ENCODE measurements at places on chromosomes 16 and 17.

DNA sequence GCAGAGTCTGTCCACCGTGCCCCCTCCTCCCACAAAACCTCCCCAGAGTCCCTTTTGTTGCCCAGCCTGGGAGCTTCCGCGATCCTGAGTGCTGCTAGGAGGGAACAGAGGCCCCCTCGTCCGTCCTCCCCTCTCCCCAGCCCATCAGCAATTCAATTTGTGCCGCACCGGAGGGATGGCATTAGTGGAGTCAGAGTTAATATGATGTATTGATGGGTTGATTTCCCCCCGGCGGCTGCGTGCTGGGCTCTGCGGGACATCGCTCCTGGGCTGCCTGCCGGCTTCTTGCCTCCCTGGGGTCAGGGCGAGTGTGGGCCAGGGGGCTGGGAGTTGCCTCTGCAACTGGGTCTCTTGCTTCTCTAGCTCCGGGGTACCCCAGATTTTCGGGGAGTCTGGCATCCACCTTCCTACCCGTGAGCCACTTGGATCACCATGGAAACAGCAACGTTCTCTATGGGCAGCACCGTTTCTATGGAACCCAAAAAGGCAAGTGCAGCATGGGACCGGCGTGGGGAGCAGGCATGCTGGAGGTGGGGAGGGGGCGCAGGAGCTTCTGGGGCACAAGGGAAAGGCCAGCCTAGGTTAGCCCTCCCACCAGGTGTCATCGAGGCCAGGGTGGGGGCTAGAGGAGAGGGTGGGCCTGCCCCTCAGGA, 42.9 kb downstream of the BAHCC1 start:
- DNase-seq = no peak

- DNase-seq = no peak
Observed at GRCh38 chr17:77474292-77474988, 333.7 kb downstream of the SEC14L1 start.

DNA sequence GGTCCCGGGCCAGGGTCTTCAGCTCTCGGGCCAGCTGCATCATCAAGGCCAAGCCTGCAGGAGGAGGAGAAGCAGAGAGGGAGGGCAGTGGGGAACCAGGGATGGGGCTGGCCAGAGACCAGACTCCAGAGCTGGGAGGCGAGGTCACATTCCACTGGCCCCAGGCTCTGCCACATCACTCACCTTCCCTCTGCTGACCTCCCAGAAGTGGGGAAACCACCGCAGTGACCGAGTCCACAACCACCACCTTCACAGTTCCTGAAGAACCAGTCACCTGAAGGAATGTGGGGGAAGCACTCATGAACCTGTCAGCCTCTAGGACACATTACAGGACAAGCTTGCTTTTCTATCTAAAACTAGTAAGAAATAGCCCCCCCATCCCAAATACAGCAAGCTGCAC, 16.4 kb downstream of the RAD51D start:
- DNase-seq = no peak

DNA sequence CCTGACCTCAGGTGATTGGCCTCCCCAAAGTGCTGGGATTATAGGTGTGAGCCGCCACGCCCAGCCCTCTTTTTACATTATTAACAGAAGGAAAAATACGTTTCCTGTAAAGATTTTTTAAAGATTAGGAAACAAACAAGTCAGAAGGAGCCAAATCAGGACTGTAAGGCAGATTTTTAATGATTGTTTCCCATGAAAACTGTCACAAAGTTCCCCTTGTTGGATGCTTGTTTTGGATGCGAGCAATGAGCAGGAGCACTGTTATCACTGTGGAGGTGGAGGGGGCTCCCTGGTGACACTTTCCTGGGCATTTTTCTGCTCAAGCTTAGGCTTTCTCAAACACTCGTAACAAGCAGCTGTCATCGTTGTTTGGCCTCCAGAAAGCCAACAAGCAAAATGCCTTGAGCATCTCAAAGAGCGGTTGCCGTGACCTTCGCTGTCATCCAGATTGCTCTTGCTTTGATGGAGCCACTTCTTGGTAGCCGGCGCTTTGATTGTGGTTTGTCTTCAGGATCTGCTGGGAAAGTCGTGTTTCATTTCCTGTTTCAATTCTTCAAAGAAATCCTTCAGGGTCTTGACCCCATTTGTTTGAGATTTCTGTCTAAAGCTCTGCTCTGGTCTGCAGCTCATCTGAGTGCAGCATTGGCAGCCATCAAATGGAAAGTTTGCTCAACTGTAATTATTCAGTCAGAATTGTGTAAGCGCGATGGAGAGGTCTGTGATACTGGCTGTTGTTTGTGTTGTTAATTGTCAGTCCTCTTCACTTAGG, 128.7 kb downstream of the RPTOR start:
- DNase-seq = no peak

- DNase-seq = no peak
Observed at GRCh38 chr17:49572806-49573420, 2.8 kb upstream of the NXPH3 start.

- DNase-seq = peak; percentile 72
Observed at GRCh38 chr16:11133344-11133943, 122.6 kb downstream of the SOCS1 start.
